Smooth muscle cell of trachea (primary cell): ENCODE measurements at places on chromosomes 11 and 22. TPM values are rescaled to one million over a fixed set of nuclear protein-coding genes. Genes with fewer than 3 reads are reported as not detected.

PLAAT3 gene
- total RNA-seq = 11.6 and 12.4 TPM in 2 replicates

CASP1 gene
- 26.6 and 40.7 TPM in 2 replicates for total RNA-seq

SF3A1 gene
- 19.2 and 23.0 TPM in 2 replicates for total RNA-seq

UBQLN3 gene
- 0.15 and 0.17 TPM in 2 replicates for total RNA-seq

NECTIN1 gene
- 2.0 and 3.3 TPM in 2 replicates for total RNA-seq

MDK gene
- total RNA-seq = 35.8 and 44.5 TPM in 2 replicates

DGCR8 gene
- 19.5 and 23.3 TPM in 2 replicates for total RNA-seq

MS4A8 gene
- not detected in 2 replicates for total RNA-seq

FZD4 gene
- 37.4 and 45.2 TPM in 2 replicates for total RNA-seq

CRYBB3 gene
- total RNA-seq = not detected in 2 replicates

KCNJ4 gene
- total RNA-seq = not detected in 2 replicates

LMO1 gene
- not detected in 2 replicates for total RNA-seq

SLC25A18 gene
- not detected in 2 replicates for total RNA-seq

CRACR2B gene
- 1.5 and 1.7 TPM in 2 replicates for total RNA-seq

OSBPL5 gene
- total RNA-seq = 56.6 and 76.7 TPM in 2 replicates

CLDN5 gene
- total RNA-seq = 0.17 and 2.2 TPM in 2 replicates

DDTL gene
- total RNA-seq = 1.6 and 2.0 TPM in 2 replicates

HTR3A gene
- total RNA-seq = not detected in 2 replicates

NPAS4 gene
- 0.29 TPM in 1 of 2 replicates, not detected in the other for total RNA-seq

TTC36 gene
- 0.15 and 1.3 TPM in 2 replicates for total RNA-seq

KDM4E gene
- not detected in 2 replicates for total RNA-seq

KRTAP5-8 gene
- not detected in 2 replicates for total RNA-seq

OR52H1 gene
- 0.17 and 0.73 TPM in 2 replicates for total RNA-seq

ZNF280B gene
- total RNA-seq = 0.15 and 0.17 TPM in 2 replicates

C22orf15 gene
- total RNA-seq = 1.6 and 3.1 TPM in 2 replicates

TRIM51G gene
- not detected in 2 replicates for total RNA-seq

SIDT2 gene
- total RNA-seq = 14.1 and 27.0 TPM in 2 replicates

ABTB2 gene
- total RNA-seq = 4.5 and 9.6 TPM in 2 replicates

FAT3 gene
- total RNA-seq = 0.15 and 0.17 TPM in 2 replicates

CDKN1C gene
- 77.7 and 109 TPM in 2 replicates for total RNA-seq

DUSP8 gene
- total RNA-seq = 0.33 and 0.87 TPM in 2 replicates

PCF11 gene
- 29.6 and 44.1 TPM in 2 replicates for total RNA-seq

GRAMD1B gene
- 3.1 and 4.5 TPM in 2 replicates for total RNA-seq

SLC22A25 gene
- total RNA-seq = not detected in 2 replicates

FEN1 gene
- total RNA-seq = 4.1 and 25.2 TPM in 2 replicates

CCDC15 gene
- total RNA-seq = 0.83 and 3.6 TPM in 2 replicates

OR10A6 gene
- total RNA-seq = under 0.01 TPM in 1 of 2 replicates, not detected in the other

PPP6R2 gene
- total RNA-seq = 54.0 and 72.3 TPM in 2 replicates

OR52I2 gene
- total RNA-seq = not detected in 2 replicates

TSGA10IP gene
- total RNA-seq = 0.33 TPM in 1 of 2 replicates, not detected in the other

TRIM48 gene
- not detected in 2 replicates for total RNA-seq

CCDC116 gene
- 0.15 and 0.17 TPM in 2 replicates for total RNA-seq

MOGAT2 gene
- total RNA-seq = not detected in 2 replicates

IRF7 gene
- total RNA-seq = 7.7 and 11.9 TPM in 2 replicates

ZNF195 gene
- 18.7 and 20.8 TPM in 2 replicates for total RNA-seq

MB gene
- not detected in 2 replicates for total RNA-seq

DGAT2 gene
- total RNA-seq = 6.4 and 15.7 TPM in 2 replicates
